ENCODE measurements at places on chromosomes 2 and 18.

- peak; percentile 15 for DNase-seq
Measured at GRCh38 chr2:129396980-129397599, 582.4 kb upstream of the RAB6C start.

- DNase-seq: no peak
Measured at GRCh38 chr2:23556929-23557328, 171.9 kb downstream of the KLHL29 start.

- DNase-seq: no peak
Measured at GRCh38 chr2:96916156-96916630, 46.3 kb upstream of the SEMA4C start.

DNA sequence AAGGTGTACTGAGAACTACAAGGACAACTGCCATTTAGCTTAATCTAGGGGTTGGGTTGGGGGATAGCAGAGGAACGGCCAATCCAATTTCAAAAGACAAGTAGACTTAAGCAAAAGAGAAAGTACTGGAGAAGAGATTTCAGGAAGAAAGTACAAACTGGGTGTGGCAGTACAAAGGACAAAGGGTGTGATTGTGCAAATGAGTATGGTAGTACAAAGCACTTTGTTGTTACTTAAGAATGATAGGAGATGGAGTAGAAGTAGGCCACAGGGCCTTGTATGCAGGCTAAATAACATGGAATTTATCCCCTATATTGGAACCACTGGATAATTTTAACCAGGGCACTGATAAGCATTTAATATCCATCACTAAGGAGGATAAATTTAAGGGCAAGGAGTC, 4.7 kb upstream of the ORC2 start:
- DNase-seq: no peak

GRCh38 chr2:187429989-187430388, 18.1 kb downstream of the CALCRL start:
- no peak for DNase-seq

GRCh38 chr2:135909976-135910375, 33.7 kb upstream of the MCM6 start:
- no peak for DNase-seq

DNA sequence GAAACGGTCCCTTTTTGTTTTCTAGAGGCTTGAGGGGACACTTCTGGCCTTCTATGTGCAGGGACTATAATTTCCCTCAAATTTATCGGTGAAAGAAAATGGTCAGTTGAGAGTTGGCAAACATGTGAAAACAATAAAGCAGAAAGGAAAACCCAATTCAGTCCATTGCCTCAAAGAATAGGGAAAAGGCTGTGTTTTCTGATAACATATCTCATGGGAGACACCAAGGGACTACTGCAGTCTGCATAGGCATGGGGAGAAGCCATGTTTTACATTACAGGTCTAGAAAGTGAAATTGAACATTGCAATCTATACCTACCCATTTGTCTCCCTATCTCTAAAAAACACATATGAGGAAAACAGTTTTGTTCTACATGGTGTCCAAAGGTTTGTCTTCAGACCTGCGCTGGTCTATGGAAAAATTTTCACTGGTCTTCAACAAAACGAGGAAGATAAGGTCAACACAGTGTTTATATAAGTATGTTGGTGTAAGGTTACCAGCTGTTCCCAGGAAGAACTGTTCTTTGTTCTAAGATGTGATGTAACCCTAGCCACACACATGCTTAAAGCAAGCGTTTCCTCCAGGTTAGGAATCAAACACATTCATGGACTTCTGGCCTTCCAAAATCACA, 179.7 kb downstream of the MREG start:
- DNase-seq: peak; percentile 16

- no peak for DNase-seq
Measured at GRCh38 chr2:134412639-134412999, 158.7 kb downstream of the MGAT5 start.

GRCh38 chr2:216717491-216717901, 22.1 kb upstream of the IGFBP5 start:
- no peak for DNase-seq

- DNase-seq: no peak
Measured at GRCh38 chr18:57336343-57336742, 16.0 kb upstream of the ST8SIA3 start.

GRCh38 chr18:1037776-1038175, 133.1 kb downstream of the ADCYAP1 start:
- no peak for DNase-seq

DNA sequence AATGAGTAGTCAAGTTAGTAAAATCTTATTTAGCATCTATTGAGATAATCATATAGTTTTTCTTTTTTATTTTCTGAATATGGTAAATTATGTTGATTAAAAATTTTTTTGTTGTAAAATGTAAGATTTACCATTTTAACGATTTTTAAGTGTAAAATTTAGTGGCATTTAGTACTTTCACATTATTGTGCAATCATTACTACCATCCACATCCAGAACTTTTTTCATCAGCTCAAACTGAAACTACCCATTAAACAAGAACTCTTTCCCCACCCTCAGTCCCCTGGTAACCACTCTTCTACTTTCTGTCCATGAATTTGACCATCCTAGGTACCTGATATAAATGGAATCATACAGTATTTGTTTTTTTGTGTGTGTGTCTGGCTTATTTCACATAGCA, 11.1 kb downstream of the RAB3GAP1 start:
- DNase-seq: no peak

GRCh38 chr2:117834992-117835391, 20.5 kb downstream of the DDX18 start:
- DNase-seq: no peak

GRCh38 chr2:191999101-191999841, 152.4 kb upstream of the CAVIN2 start:
- DNase-seq: no peak

GRCh38 chr2:240561325-240561971, 1.3 kb downstream of the DUSP28 start:
- DNase-seq: no peak

DNA sequence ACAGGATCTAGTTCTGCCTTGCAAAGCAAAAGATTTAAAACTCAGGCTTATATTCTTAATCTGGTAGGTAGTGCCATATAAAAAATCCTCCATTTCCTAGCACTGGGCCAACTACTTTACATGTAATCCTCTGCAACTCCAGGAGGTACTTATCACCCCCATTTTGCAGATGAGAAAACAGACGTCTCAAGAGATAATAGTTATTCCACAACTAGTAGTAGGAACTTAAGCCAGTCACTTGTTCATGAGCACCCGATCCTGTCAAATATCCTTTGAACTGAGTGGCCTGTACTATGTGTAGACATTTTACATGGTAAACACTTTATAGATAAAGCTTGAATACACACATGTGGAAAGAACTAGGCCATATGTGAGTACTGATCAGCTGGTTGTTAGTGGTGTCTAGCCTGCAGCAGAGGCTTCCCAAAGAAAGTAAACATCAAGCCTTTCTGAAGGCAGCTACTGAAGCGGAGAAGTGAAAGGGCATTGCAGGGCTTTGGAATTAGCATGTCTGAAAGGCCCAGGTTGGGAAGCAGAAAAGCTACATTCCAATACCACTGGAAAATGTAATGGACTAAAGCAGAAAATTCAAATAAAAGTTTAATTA, 48.0 kb downstream of the NAB1 start:
- no peak for DNase-seq

- no peak for DNase-seq
Measured at GRCh38 chr2:196046123-196046917, 22.3 kb downstream of the DNAH7 start.
